ENCODE measurements at places on chromosomes 2 and 18.

- no peak for DNase-seq
Observed at GRCh38 chr2:150482667-150483400, 4.6 kb downstream of the RND3 start.

GRCh38 chr2:110106642-110107041 lies 9.0 kb downstream of the MALL start:
- no peak for DNase-seq

GRCh38 chr2:237873897-237874551 lies 14.6 kb downstream of the RAMP1 start:
- DNase-seq = no peak

GRCh38 chr18:8450898-8451665 lies 158.2 kb upstream of the RAB12 start:
- no peak for DNase-seq

DNA sequence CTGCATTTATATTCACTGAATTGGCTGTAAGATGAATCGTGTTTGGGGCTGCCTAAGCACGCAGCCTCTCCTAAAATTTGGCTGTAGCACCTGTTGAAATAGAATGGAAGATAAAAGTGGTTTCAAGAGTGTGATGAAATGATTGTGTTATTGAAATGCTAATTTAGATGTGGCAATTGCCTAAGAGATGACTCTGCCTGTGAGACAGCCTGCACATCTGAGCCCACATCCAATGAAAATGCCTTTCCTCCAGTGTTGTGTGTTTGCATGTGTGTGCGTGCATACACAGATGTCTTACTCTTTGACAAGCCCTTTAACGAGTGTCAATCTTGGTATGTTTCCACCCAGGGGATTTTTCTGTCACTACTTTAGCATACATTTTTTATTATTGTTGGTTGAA lies 346.9 kb downstream of the MEIS1 start:
- no peak for DNase-seq

GRCh38 chr2:184302506-184302905 lies 295.8 kb upstream of the ZNF804A start:
- DNase-seq = peak; percentile 3

DNA sequence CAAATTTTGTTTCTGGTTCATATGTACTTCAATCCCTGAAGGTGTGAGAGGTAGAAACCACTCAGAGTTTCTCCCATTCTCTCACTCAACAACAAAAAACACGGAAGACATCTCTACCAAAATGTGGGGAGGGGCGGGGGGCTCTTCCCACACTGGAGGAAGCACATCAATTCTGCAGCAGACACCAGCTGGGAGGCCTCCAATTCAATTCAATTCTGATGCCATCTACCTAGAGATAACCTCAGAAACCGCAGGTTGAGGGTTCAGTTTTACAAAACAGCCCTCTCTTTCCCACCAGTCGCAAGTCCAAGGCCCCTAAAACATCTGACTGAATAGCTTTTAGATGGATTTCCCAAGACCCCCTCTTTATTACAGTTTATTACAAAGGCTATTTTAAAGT lies 7.0 kb upstream of the MCFD2 start:
- no peak for DNase-seq

DNA sequence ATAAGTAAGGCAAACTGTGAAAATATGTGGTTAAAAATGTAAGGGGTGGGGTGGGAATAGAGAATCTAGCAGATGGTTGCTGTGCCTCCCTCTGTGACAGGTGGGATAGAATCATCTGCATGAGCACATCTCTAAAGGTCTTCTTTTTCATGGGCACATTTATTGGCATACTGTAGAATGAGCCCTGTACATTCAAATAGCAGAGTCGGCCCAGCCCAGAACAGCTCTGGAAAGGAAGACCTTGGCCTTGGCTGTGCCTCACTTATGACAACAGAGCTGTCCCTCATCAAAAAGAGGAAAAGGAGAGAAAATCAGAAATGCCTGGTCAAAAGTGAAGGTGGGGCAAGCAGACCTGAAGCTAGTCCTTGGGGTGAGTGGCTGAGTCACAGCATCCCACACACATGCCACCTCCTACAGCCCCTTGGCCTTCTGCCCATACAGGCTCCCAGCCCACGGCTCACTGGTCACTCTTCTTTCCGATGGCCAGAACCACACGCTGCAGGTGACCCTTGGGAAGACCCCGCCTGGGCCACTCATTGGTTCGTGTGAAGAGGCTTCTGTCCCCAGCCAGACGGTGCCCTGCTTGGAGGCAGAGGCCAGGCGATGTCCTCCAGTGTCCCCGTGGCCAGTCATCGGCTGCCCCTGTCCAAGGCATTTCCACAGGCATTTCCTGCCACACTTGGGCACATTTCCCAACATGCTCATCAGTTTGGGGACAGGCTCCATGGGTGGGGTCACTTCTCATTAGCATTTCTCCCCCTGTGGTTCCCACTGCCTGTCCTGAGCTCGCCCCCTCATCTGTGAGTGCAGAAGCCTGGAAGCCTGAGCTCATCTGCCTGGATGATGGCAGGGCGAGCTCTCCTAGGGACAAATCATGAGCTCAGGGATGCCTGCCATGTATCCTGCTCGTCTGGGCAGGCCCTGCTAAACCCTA lies 113.6 kb downstream of the MCFD2 start:
- no peak for DNase-seq

DNA sequence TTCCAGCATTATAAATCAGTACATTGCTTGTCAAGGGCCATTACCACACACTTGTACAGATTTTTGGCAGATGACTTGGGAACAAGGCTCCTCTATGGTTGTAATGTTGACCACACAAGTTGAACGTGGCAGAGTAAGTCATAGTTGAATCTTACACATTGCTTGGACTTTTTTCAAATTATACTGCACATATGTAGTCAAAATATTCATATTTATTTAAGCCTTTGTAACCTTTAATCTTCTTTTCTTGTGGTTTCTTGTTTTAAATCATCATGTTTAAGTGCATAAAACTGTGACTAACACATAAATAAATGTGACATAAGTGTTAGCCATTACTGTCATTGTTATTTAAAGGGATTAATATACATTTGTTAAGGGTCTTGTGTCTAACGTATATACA lies 52.1 kb upstream of the EPB41L5 start:
- no peak for DNase-seq

DNA sequence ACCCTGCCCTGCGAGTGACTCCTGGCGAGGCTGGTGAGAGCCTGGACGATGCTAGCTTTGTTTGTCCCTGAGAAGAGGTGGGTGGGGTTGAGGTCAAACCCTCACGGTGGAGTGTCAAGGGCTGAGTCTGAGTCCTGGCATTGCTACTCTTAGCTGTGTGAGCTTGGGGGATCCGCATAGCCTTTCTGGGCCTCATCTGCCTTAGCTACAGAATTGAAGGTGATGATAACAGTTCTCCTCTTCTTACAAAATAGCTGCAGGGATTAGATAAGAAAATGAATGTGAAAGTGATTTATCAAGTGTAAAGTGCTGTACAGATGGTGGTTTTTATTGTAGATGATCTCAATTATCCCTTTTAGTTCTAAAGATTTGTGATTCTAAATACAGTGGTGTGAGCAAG lies 144.6 kb downstream of the LPIN1 start:
- no peak for DNase-seq

GRCh38 chr2:187429989-187430388 lies 18.1 kb downstream of the CALCRL start:
- peak; percentile 13 for DNase-seq

DNA sequence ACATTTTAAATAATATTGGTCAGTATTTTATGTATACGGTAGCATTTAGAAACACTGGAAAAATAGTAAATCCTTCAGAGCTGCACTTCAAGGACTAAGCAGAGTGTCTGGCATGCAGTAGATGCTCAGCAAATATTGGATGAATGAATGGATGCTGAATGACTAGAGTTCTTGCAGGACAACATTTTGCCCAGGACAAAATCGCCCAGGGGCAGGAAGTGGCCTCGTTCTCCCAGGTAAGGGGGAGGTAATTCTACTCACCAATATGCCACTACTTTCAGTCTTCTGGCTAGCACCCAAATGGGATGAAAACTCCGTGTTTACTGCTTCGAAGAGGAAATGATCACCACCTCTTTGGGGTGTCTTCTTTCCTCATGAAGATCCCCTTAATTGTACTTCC lies 4.0 kb upstream of the DGUOK start:
- no peak for DNase-seq

DNA sequence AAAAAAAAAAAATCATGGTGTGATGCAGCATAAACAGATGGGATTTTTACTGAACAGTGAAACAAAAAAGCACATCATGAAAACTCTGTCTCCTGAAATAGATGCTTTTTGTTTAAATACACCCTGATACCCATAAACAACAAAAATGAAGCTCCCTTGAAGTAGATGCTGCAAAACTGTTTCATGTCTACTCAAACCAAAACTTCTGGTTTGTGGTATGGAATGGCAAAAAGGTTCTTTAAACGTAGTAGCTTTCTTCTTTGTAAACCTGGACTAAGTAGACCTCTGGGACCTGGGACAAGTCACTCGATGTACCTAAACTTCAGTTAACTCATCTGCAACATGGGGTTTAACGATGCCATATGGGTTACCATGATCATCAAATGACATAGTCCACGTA lies 64.4 kb upstream of the RAPH1 start:
- no peak for DNase-seq

GRCh38 chr18:73670039-73670438 lies 477.6 kb downstream of the FBXO15 start:
- DNase-seq = no peak

- DNase-seq = no peak
Observed at GRCh38 chr2:129907256-129907998, 72.0 kb upstream of the RAB6C start.

DNA sequence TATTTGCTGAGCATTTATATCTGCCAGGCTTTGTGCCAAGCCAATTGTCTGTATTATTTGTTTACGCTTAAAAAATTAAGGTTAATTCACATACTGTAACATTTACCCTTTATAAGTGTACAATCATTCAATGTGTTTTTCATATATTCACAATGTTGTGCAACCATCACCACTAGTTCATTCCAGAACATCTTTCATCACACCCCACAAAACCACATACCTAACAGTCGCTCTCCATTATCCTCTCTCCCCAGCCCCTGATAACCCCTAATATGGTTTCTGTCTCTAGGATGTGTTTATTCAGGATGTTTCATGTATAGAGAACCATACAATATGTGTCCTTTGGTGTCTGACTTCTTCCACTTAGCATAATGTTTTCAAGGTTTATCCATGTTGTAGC lies 234.1 kb downstream of the INSIG2 start:
- no peak for DNase-seq

GRCh38 chr2:54546923-54547720 lies 91.0 kb downstream of the SPTBN1 start:
- DNase-seq = no peak

DNA sequence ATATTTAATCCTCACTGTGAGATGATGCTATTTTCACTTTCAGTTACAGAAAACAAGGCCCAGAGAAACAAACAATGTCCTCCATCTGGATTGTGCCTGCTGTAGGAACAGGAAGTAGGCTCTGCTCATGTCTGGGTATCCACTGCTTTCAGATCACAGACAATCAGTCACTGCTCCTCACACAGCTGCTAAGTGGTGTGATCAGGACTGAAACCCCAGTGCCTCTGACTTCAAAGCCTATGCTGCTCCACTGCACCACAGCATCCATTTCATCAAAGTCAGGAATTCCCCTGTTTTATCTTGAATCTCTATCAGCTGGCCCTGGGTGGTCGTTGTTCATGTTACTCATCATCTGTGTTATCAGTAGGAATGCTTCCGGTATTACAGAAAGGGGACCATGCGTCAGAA lies 303.8 kb upstream of the TRIB2 start:
- no peak for DNase-seq

DNA sequence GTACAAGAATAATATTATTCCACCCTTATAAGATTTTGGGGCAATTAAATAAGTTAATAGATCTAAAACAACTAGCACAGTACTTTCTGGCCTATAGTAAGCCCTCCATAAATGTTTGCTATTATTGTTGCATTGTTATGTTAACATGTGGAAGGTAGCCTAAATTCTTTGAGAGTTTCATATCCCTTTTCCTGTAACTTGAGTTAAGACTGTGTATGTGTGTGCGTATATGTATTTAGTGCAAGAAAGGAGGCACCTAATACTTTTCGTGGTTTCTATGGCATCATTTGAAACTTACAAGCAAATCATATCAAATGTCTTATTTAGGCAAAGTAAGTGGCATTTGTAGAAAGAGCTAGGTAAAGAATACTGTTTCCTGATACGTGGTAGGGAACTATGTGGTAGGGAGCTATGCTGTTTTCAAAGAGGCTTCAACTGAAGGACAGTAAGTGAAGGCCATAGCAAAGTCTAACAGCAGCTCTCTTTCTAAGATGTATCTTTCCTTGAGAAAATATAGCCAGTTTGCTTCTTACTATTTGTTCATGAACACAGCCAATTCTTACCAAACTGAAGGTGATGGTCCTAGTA lies 36.8 kb upstream of the C2orf74 start:
- DNase-seq = no peak

DNA sequence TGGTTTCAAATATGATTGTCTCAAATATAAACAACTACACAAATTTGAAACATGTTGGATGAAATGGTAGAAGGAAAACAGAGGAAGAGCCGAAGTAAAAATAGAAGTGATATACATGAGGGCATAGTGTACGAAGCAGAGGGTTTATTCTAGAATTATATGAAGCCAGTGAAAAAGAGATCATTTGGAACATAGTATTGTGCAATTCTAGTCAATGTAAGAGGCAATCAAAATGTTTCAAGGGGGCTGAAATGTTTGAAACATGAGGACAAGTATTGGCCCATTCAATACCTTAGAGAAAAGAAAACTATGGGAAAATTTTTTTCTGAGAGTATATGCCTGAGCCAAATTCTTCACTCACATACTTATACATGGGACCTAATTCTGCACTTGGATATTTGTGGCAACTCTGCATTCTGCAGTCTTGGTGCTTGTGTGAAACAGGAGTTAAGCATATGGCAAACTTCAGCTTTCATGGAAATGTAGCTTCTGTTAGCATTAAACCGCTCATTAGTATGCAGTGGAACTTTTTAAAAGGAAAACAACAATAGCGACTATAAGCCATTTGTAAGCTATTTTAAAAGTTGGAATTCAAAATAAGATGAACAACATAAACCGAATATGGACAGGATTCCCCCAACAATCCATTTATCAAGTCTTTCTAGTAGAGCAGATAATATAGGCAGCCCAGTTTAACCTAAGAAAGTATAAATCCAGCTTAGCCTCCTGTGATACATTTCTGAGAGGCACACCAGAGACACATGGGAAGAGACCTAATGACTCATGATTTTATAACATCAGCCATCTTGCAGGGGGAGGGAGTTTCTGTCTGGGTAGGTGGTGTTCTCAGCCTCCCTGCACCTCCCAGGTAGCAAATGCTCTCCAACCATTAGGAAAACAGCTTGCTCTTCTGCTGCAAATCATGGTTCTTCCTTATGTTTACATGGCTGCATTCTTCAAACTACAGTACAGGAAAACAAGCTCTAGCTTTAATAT lies 197.8 kb downstream of the PAX3 start:
- DNase-seq = no peak

DNA sequence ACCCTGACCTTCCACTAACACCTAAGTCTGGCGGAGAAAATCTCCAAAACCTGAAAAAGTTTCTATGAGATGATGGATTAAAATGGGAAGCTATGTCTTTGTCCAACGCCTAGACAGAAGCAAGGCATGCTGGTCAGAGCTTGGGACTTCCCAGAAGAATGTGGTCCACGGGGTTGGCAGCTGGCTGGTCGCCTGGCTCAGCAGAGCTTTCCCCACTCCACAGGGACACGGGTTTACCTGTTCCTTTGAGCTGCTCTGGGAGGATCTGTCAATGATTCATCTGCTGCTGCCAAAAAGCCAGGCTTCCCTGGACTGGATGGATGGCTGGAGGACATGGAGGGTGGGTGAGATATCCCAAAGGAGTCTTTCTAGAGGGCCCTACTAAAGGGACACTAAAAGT lies 10.8 kb downstream of the MBOAT2 start:
- no peak for DNase-seq

Measured in amniotic stem cell (primary cell).